Osteoblast (primary cell): ENCODE measurements at places on chromosomes 7 and 10. TPM values are rescaled to one million over a fixed set of nuclear protein-coding genes. Genes with fewer than 3 reads are reported as not detected.

Gene PPP1R17
- total RNA-seq: not detected in 2 replicates

Gene PDE1C
- 143 and 149 TPM in 2 replicates for total RNA-seq

Gene MEIG1
- total RNA-seq: 1.2 TPM in 1 of 2 replicates, not detected in the other

Gene ASAH2
- 0.36 and 0.59 TPM in 2 replicates for total RNA-seq

Gene ASB10
- total RNA-seq: not detected in 2 replicates

Gene ITGA8
- 1.2 and 2.5 TPM in 2 replicates for total RNA-seq

GRCh38 chr10:86688398-86688921, 20.1 kb downstream of the LDB3 start:
- DNase-seq: peak; percentile 95

- DNase-seq: no peak
Observed at GRCh38 chr7:128366300-128366699, 4.8 kb upstream of the PRRT4 start.

DNA sequence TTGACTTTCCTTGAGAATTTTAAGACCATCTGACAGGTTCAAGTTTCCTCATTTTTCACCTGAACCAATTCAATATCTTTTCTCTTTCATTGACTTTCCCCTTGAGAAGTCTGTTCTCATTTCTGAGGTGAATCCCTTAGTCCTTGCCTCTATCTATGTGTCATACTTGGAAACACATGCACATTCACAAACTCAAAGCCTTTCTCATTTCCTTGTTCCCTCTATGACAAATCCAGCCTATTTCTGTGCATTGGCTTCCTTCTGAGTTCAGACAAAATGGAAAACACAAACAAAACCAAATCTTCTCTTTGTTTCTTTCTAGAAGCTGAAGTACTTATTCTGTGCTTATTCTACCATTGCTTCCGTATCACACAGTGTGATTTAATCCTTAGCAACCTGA, 13.8 kb downstream of the PTTG1IP2 start:
- DNase-seq: no peak

DNA sequence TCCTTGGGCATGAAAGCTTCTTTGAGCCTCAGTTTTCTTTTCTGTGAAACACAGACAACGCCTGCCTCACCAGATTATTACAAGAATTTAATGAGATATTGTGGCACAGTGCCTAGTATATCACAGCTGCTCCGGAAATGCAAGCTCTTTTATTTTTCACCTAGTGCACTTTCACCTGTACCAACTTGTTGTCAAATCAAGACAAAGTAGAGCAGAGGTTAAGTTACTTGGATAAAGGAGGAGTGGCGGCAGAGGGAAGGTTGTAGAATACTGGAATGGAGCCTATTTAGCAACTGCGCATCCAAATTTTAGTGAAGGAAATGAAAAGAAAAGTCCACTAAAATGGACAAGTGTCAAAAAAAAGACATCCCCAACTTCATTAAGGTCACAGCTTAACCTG, 54.9 kb upstream of the RHOBTB1 start:
- no peak for DNase-seq

GRCh38 chr7:38142736-38143135, 35.3 kb upstream of the STARD3NL start:
- DNase-seq: peak; percentile 3

DNA sequence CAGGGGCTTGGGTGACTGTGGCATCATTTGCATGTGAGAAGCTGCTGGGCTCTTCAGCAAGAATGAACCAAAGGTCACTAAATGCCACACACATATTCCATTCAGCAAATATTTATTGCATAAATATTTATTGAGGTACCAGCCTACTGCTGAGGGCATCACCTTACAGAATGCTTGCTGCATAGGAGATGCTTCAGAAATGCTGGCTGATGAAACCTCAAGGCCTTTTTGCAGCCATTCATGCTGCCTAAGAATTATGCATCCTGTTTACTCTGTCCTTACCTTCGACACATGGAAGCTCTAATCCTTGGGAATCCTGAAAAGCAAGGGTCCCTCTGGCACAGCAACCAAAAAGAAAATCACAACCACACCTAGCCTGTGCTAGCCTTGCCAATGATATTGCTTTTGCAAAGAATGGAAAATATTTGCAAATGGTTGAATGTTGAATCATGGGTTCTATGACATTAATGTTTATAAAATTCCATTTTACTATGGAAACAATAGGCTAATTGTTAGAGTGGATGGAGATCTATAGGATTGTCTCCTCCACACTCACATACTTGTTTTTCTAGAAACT, 79.6 kb downstream of the PCGF5 start:
- DNase-seq: no peak

- no peak for DNase-seq
Observed at GRCh38 chr7:81404669-81405068, 365.2 kb downstream of the HGF start.

GRCh38 chr10:69362471-69362954, 54.2 kb downstream of the TACR2 start:
- peak; percentile 95 for DNase-seq
